ENCODE measurements at places on chromosomes 4 and X.

GRCh38 chr4:138542191-138542776, 300.1 kb upstream of the SLC7A11 start:
- no peak for DNase-seq

- DNase-seq = no peak
Observed at GRCh38 chr4:182717788-182718583, 199.2 kb downstream of the DCTD start.

DNA sequence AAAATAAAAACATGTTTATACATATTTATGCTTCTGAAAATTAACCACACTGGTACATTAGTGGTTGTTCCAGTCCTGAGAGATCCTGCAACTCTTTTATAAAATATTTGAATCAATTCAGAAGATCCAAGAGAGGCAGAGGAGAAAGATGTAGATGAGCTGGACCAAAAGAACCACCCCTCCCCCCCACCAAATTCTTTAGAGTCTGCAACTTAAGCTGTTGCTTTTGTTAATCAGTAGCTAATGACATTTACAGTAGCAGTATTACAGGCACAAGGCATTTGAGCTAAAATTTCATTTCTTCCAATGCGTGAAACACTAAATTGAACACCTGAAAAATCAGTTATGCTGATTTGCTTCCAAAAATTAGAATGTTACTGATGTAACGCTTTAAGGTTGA, 61.5 kb downstream of the PDK3 start:
- DNase-seq = no peak

DNA sequence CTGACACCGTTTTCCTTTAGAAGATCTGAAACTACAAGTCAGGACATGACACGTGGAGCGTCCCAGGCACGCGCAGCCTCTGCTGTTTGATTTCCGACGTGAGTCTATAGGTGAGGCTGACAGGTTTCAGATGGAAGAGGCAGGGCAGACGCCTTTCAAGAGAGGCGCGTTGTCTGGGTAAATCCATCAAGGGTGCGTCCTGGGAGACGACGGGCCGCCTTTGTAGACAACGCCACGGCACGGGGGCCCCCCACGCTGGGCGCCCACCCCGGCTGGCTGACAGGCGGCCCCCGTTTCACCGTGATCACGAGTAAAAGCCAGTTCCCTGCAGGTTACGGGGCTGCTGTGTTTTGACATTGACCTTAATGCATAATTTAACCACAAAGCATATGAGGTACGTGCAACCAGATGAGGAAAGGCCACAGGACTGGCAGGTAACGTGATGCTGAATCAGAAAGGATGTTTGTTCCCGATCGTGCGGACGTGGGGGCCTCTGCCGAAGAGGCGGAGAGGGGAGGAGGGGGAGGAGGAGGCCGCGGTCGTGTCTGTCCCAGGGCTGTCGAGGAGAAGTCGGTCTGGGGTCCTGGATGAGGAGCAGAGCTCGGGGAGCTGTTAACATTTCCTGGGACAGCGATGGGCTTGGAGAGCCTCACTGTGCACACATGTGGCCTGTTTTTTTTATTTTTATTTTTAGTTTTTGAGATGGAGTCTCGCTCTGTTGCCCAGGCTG, 51.1 kb upstream of the PPP2R3B start:
- no peak for DNase-seq

GRCh38 chr4:15779306-15779705, 1.2 kb downstream of the CD38 start:
- peak; percentile 17 for DNase-seq

DNA sequence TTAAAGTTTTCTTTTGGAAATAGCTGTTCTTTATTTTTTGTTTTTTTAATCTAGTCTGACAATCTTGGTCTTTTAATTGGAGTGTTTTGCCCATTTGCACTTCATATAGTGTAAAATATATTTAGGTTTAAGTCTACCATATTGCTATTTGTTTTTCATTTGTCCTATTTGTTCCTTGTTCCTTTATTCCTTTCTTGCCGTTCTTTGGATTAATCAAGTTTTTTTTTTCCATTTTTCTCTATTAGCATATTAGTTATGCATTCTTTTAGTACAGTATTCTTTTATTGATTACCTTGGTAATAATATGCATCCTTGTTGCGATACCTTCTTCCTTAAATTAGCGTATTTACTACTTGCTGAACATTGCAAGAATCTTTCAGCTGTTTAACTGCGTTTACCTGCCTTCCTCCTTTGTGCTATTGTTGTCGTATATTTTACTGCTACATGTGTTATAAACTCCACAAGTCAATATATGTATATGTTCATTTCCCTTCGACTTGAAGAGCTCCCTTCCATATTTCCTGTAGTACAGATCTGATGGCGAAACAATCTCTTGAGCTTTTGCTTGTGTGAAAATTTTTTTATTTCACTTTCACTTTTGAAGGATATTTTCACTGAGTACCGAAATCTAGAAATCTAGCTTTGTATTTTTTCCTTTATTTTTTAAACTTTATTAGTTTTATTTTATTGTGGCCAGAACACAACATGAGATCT, 23.9 kb upstream of the RNF212 start:
- no peak for DNase-seq

DNA sequence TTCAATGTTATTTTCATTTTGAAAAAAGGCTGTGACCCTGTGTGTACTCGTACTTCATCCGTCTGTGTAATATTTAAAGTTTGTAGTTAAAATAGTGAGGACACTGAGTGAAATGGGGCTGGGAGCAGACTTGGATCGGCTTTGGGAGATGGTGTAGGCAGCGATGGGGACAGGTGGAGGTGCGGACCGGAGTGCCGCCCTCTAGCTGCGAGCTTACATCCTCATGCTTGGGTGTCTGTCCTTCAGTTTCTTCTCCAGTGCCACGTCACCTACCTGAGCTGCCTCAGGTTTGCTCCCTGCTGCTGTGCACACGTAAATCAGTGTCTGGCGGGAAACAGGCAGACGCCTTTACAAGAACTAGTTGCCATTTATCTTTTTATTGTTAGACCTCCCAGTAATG, 146.1 kb downstream of the GPR143 start:
- no peak for DNase-seq

DNA sequence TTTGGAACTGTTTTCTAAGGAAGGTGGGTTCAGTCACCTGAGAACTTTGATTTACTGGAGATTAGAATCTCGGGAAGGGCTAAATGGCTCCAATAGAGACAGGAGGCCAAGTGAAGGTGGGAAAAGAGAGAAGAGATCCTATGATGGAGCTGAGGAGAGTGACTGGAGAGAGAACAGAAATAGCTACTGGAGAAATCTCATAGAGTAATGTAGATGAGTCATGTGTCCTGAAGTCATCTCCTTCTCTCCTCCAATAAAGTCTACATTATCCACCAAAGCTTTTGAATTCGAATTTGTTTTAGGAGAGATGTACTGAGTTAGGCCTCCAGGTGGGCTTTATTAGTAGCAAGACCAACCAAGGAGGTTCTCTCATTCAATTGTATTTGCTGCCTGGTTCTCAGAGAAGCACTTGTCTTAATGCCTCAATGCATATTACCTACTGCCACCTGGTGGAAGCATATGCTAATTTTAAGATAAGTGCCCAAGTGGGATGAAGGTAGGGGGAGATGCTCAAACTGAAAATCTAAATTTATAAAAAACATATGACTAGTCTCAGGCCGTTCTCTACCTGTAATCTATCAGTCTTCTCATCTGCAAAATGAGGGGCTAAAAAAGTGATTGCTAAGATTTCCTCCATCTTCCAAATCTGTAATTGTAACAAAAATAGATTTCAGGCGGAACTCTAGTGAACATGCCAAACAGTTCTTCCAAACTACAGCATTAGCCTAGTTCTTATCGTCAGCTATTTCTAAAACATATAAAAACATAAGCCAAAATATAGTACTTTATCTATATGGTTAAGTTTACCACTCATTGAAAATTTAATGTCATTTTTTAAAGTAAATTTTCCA, 24.4 kb downstream of the TXK start:
- DNase-seq = no peak

GRCh38 chrX:150731795-150732194, 38.6 kb downstream of the MTMR1 start:
- DNase-seq = peak; percentile 52

GRCh38 chr4:140707325-140707724, 48.9 kb downstream of the TBC1D9 start:
- DNase-seq = no peak

DNA sequence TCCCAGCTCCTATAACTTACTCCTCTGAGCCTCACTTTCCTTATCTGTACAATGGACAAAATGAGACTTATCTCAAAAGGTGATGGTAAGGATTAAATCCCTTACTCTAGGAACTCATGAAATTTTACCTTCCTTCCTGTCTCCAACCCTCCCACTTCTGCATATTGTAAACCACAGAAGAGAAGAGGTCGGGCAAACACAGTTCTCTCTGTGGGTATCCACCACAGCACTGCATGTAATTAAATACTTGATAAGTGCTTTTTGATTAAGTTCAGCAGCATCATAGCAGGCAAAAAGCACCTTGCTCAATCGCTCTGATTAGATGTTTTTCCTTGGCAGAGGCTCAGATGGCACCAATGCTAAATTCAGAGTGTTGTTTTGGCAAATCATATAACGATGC, 17.3 kb upstream of the TMEM192 start:
- no peak for DNase-seq

DNA sequence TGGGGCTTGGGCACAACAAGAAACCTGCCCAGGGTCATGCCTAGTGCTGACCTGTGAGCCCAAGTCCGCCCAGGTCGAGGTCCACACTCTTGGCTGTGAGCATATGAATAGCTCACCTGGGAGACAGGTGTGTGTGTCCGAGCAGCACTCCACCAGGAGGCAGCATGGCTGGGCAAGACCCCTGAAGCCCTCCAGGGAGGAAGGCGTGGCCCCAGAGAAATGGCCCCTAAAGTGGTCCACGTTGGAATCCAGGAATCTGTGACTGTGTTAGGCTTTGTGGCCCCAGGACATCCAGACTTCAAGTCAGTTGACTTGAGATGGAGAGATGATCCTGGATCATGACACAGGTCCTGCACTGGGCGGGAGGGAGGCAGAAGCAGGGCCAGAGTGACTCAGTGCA, 138.8 kb downstream of the CPZ start:
- DNase-seq = no peak

GRCh38 chr4:59024257-59024656, 1914.1 kb upstream of the IGFBP7 start:
- DNase-seq = no peak

- DNase-seq = no peak
Observed at GRCh38 chrX:45110494-45110893, 90.2 kb downstream of the DIPK2B start.

DNA sequence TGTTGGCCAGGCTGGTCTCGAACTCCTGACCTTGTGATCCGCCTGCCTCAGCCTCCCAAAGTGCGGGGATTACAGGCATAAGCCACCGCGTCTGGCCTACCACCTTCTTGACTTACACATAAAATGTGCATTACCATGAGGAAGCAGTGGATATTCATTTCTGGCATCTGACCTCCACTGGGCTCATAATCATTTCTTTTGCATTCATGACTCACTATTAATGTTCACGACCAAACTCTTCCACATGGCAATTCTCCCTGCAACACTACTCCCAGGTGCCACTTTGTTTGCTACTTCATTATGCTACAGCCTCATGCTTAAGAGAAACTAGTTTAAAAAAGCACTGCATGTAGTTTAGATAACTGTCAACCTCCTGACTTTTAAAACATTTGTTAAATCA, 22.7 kb downstream of the RASGEF1B start:
- DNase-seq = no peak

DNA sequence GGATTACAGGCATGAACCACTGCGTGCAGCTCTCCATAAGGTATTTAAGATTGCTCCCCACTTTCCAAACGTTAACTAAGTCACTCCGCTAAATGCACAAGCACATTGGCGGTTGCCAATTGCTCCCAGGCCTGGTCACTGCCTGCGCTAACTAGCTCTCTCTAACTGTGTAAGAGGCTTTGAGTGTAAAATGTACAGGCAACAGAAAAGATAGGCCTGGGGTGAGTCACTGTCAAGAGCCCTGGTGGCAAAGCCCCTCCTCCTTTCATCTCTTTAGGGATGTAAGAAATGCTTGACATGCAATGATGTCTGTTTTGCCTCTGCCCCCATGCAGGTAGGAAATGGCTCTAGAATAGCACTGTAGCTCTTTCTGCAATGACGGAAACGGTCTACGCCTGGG, 329.7 kb upstream of the GATB start:
- peak; percentile 53 for DNase-seq

DNA sequence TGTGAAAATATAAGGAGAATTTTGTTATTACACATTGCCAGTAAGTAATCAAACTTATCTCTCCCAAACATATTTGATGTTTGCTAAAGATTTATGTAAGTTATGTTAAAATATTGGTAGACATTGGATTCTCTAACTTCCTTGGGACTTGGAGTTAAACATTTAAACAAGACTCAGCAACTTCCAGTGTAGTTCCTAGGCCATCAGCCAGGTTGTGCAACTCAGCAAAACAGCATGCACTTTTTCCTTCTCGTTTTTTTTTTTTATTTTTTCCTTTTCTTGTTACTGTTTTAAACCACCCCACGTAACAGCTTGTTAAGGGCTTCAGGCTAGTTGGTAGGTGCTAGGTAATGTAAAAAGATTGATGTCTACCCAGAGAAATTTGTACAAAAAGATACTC, 510.4 kb downstream of the ANKRD50 start:
- DNase-seq = no peak

GRCh38 chr4:88797725-88798124, 100.1 kb upstream of the NAP1L5 start:
- no peak for DNase-seq

GRCh38 chrX:124406294-124407014, 60.1 kb downstream of the SH2D1A start:
- DNase-seq = peak; percentile 74

DNA sequence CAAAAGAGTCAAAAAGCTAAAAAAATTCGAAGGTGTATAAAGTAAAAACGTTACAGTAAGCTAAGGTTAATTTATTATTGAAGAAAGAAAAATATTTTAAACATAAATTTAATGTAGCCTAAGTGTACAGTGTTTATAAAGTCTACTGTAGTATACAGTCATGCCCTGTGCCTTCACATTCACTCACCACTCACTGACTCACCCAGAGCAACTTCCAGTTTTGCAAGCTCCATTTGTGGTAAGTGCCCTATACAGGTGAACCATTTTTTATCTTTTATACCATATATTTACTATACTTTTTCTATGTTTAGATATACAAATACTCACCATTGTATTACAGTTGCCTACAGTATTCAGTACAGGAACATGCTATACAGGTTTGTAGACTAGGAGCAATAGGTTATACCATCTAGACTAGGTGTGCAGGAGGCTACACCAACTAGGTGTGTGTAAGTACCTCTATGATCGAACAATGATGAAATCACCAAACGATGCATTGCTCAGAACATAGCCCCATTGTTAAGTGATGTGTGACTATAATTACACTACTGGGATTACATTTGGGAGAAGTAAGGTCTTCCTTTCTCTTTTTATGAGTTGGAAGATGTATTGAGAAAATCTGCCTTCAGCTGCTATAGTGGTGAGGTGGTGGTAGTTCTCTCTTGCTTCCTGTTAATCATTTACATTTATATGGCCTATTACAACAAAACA, 27.2 kb downstream of the TMSB4X start:
- DNase-seq = no peak

- DNase-seq = peak; percentile 32
Observed at GRCh38 chr4:24024157-24024556, 134.3 kb upstream of the PPARGC1A start.

GRCh38 chrX:68098431-68098830, 334.9 kb downstream of the OPHN1 start:
- DNase-seq = no peak
